ENCODE measurements at places on chromosomes 1 and 21.

DNA sequence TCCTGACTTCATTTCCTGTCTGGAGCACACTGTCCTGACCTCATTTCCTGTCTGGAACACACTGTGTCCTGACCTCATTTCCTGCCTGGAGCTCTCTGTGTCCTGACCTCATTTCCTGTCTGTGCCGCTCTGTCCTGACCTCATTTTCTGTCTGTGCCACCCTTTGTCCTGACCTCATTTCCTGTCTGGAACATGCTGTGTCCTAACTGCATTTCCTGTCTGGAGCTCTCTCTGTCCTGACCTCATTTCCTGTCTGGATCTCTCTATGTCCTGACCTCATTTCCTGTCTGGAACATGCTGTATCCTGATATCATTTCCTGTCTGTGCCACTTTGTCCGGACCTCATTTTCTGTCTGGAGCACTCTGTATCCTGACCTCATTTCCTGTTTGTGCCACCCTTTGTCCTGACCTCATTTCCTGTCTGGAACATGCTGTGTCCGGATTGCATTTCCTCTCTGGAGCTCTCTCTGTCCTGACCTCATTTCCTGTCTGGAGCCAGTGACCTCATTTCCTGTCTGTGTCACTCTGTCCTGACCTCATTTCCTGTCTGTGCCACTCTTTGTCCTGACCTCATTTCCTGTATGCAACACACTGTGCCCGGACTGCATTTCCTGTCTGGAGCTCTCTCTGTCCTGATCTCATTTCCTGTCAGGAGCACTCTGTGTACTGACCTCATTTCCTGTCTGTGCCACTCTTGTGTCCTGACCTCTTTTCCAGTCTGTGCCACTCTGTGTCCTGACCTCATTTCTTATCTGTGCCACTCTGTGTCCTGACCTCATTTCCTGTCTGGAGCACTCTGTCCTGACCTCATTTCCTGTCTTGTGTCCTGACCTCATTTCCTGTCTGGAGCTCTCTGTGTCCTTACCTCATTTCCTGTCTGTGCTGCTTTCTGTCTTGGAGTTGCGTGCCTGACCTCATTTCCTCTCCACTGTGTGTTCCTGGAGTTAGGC is 27.6 kb downstream of the SKI start:
- DNase-seq: no peak

DNA sequence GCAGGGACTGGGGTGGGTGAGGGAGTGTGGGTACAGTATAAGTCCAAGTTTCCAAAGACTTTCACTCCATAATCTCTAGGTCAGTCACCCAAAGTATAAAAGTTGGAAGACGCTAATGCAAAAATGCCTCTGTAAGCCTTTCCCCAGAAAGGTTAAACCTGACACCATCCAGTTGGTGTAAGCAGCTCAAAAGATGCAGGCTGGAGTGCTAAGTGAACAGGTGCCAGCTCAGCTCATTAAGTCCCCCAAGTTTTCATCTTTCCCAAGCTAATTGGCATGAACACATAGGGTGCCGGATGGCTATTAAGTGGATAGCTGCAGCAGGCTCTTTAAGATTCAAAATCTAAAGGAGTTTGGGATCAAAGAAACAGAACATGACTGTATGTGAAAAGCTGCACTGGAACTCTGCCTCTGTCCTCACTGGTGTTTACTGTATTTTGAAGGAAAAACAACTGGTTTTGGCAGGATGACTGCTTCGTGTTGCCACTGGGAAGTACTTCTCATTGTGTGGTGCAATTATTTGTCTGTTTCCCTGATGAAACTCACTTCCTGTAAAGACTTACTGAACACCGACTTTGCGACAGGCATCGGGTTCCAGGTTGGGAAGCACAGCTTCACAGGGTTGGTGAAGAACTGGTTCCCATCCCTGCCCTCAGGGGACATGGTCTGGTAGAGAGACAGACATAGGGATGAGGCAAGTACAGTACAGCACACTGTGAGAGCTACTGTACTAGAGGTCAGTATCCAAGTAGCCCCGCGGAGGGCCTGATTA is 152.7 kb downstream of the DAB1 start:
- no peak for DNase-seq

GRCh38 chr1:156388174-156389137 is 19.4 kb downstream of the RHBG start:
- DNase-seq: no peak

- peak; percentile 95 for DNase-seq
Measured at GRCh38 chr1:16181887-16182719, 26.2 kb upstream of the EPHA2 start.

- peak; percentile 3 for DNase-seq
Measured at GRCh38 chr1:240797050-240797449, 185.1 kb upstream of the GREM2 start.

DNA sequence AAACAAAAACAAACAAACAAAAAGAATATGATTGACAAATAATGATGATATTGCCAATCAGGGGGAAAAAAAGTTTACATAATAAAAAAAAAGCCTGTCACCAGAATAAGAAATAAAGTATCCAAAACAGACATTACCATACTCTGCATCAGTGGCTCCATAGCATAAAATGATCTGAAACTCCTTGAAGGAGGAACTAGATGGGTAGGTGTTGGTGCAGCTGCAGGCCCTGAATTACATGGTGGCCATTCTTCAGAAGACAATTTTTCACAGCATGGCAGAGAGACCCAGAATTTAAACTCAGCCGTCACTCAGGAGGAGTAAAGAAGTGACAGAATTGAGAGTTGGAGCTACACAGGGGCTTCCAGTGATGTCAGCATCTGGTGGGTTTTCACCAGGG is 60.2 kb downstream of the GLUL start:
- DNase-seq: no peak

DNA sequence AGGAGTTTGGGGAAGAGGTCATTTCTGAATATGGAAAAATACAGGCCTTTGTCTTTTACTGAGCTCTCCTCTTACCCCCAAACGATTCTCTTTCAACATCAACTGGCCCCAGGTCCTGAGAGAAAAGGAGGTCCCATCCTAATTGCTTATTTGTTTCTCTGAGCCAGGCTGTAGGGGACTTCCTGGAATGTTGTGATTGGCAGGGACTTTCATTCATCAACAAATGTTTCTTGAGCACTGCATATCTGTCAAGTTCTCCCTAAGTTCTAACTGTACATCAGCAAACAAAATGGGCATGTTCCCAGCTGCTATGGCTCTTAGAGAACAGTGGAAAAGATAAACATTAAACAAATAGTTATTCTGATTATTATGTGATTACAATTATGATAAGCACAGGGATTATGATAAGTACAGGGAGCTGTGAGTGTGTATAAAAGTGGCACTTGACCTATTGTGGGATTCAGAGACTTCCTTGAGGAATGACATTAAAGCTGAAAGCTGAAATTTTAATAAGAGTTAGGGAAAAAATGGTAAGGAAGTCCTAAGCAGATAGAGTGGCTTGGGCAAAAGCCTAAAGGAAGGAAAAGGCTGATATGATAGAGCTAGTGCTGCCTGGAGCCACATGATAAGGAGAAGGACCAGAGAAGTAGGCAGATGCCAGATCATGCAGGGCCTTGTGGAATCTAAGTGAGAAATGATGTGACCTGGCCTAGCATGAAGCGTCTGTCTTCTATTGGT is 11.6 kb downstream of the GPX7 start:
- no peak for DNase-seq

DNA sequence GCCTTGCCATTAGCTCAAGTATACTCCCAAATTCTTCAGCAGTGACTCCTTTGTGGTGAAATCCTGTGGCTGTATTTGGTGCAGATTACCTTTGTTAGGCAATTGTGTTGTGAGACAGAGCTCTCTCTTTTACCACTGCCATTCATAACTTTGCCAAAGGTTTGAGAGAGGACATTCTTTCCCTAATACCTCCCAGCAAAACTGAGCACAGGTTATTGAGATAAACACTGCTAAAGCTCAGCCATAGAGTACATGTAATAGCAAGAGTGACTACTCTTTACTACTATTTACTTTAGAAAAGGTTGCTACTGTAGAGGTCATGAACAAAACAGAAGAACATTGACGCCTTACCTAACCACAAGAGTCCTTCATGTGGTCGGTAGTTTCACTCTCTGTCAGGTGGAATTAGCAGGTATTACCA is 514.0 kb upstream of the ADAMTS5 start:
- DNase-seq: no peak

GRCh38 chr1:113835686-113836290 is 23.5 kb upstream of the RSBN1 start:
- peak; percentile 47 for DNase-seq

- DNase-seq: no peak
Measured at GRCh38 chr1:63316984-63317816, 5.2 kb upstream of the FOXD3 start.

DNA sequence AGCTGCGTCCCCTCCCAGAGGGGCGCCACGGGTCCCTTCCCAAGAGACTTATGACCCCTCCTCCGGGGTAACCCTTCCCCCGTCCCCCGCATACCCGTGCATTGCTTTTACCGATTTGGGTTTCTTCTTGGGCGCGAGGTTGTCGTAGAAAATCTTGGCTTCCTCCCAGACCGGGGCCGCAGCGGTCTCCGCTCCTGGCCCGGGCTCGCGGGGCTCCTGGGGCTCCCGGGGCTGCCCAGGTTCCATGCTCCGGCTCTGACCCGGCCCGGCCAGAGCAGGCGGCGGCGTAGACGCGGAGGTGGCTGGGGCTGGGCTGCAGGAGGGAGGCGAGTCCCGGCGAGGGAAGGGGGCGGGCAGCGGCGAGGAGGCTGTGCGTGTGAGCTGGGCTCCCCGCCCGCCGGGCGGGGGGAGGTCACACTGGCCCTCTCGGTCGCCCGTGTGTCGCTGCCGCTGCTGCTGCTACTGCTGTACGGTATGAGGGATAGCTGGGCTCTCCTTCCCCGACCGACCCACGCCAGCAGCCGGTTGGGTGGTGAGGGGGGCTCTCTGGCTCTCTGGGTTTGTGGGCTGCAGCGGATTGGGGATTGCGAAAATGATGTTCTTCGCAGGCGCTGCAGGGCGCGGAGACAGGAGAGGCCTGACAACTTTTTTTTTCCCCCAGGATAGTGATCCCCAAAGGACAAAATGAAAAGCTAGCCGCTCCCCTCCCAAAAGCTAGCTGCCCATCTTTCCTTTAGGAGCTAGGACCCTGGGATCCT is at the start of gene NT5C1A:
TSS of gene NT5C1A (minus strand) at position 315 of the 758 bp plus-strand sequence. CDS start at position 246, 69 bp downstream.
- peak; percentile 76 for DNase-seq

- no peak for DNase-seq
Measured at GRCh38 chr1:85158910-85159309, 41.9 kb downstream of the SYDE2 start.

DNA sequence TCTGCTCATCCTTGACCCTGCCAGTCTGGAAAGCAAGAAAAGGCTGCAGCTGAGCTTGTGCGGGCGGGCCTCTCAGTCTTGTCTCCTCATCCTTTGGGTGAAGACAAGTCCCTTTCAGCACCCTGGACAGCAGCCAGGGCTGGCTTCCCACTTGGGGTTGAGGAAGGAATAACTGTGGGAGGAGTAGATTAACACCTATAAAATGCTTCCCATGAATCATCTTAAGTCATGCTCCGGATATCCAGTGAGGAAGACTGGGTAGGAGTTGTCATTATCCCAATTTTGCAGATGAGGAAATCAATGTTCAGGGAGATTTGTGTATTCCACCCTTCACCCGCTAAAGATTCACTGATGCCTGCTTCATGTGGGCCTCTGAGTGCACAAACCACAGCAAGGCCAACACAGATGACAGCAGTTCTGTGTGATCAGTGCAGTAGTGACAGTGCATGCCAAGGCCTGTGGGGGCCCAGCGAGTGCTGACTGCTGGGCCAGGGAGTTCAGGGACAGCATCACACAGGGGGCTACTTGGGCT is 20.1 kb upstream of the COL16A1 start:
- DNase-seq: peak; percentile 70

GRCh38 chr1:170929835-170930554 is 5.3 kb upstream of the MROH9 start:
- DNase-seq: peak; percentile 67

- no peak for DNase-seq
Measured at GRCh38 chr1:51330331-51331201, at the start of gene TTC39A. Gene TTC39A, minus strand, starts transcription at chr1:51330562. Its CDS starts 85 bp downstream, at chr1:51330477.

All from muscle of back (tissue), 13 donors.